ENCODE measurements at places on chromosomes 1 and 21. TPM values are rescaled to one million over a fixed set of nuclear protein-coding genes. Genes with fewer than 3 reads are reported as not detected.

The DPT gene
- total RNA-seq, result not detected

GRCh38 chr1:180530501-180530900, 28.1 kb upstream of the ACBD6 start:
- H3K27ac ChIP-seq, result no peak overlapping the region
- no peaks in the 10 kb centered on the region for H3K27me3 ChIP-seq
- no peak overlapping the region for H3K4me3 ChIP-seq

The THEM5 gene
- total RNA-seq, result not detected

DNA sequence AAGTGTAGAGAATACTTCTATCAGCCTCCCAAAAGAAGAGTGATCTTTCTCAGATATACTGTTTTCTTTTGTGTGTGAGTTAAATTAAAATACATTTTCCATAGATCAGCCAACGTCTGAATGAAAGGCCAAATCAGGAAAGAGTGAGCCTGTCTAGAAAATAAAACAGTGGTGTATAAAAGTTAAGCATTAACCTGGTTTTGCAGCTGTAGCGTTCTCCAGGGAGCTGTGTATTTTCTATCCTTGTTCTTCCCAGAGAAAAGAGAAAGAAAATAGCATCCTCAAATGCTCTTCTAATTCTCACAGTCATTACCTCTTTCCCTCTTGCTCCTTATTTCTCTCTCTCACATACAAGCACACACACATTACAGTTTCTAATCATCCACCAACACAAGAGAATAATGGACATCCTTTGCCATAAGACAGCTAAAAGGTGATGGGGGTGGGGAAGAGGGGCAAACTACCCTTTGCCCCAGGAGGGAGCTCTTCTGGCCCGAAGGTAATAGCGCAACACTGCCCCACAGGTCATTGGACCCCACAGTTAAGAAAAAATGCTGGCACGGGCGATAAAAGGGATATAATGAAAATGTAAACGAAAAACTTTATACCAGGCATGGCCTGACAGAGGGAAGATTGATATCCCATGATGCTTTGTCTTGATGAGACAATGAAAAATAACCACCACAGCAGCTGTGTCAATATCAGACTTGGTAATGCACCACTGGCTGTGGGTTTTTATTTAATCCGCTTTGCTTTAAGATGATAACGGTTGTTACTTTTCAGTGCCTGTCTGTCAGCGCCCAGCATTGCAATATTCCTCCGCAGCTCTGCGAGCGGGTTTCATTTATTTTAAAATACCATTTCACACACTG, 150.3 kb downstream of the NUF2 start:
- H3K4me1 ChIP-seq, result no peaks in the 10 kb centered on the region
- H3K27me3 ChIP-seq, result no peaks in the 10 kb centered on the region
- H3K4me3 ChIP-seq, result no peak overlapping the region
- H3K36me3 ChIP-seq, result no peaks in the 10 kb centered on the region
- no peak overlapping the region for H3K27ac ChIP-seq

The SPRR1B gene
- 0.66 TPM for total RNA-seq

The GPR37L1 gene
- total RNA-seq, result 0.10 TPM

DNA sequence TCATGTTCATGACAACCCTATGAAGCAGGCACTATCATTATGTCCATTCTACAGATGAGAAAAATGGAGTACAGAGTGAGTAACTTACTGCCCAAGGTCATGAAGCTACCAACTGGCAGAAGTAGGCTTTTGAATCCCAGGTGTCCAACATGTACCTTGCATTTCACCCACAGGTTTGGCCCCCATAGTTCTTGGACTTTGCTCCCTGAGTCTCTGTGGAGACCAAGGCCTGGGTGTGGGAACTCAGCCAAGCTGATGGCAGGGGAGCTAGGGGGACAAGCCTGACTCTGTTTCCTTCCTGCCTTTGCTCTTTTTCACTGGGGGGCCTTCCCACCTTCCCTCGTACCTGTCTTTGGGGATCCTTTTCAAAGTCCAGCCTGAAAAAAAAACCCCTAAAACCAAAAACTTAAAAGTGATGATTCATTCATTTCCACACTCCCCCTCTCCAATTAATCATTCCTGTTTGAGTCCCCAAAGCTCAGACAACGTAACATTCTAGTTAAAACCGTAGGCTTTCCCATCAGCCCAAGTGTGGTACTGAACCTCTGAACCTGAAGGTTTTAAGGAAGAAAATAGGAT, 8.5 kb upstream of the TTC22 start:
- no peaks in the 10 kb centered on the region for H3K27me3 ChIP-seq
- no peak for DNase-seq
- H3K4me3 ChIP-seq, result no peak overlapping the region
- H3K36me3 ChIP-seq, result no peaks in the 10 kb centered on the region

GRCh38 chr1:175498002-175498401, 245.4 kb downstream of the TNR start:
- H3K4me3 ChIP-seq, result no peak overlapping the region
- no peaks in the 10 kb centered on the region for H3K36me3 ChIP-seq
- peaks cover 72% of the 10 kb centered on the region for H3K27me3 ChIP-seq
- DNase-seq, result no peak
- no peak overlapping the region for H3K27ac ChIP-seq

GRCh38 chr1:209884665-209885117, 53.3 kb upstream of the SYT14 start:
- H3K4me1 ChIP-seq, result peaks cover 16% of the 10 kb centered on the region
- no peak overlapping the region for H3K4me3 ChIP-seq
- no peak overlapping the region for H3K27ac ChIP-seq

DNA sequence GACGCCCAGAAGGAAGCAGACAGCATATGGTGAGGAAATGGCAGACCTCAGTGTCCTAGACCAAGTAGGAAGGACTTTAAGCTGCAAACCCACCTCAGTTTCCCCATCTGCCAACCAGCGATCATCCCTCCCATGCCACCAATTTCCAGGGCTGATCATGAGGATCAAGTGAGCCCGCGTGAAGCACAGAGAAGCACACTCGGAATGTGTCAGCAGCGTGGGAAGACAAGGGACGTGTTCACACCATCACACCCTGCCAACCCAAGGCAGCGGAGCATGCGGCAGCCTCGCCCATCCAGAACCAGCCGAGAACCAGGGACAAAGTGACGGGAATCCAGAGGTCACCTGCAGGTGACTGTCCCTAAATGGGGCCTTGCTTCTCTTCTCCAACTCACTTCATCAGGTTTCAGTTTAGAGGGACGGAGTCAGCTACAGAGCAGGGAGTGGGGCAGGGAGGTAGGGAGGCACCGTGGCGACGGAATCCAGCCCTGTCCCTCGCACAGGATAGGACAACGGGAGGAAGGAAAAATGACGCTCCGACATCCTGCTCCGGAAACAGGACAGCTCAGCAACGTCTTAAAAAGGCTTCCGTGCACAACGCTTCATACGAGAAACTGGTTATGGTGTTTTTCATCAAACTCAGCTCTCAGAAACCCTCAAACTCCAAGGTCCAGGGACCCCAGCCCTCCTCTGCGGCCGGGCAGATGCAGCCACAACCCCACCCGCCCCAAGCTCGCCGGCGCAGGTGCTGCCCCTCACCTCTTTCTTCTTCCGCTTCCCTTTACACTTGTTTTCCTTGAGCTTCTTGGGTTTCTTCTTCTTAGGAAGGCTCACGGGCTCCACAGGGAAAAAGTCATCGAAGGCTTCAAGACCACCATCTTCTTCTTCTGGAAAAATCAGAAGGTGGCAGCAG, 12.5 kb downstream of the CHD5 start:
- no peaks in the 10 kb centered on the region for H3K27me3 ChIP-seq
- no peak for DNase-seq

- peak within 1 kb of the TSS; percentile 67 for H3K4me3 ChIP-seq
- H3K27ac ChIP-seq, result peak within 1 kb of the TSS; percentile 41
- peaks cover 14% of the 10 kb centered on the region for H3K4me1 ChIP-seq
- H3K27me3 ChIP-seq, result no peaks in the 10 kb centered on the region
- no peaks in the 10 kb centered on the region for H3K36me3 ChIP-seq
Observed at GRCh38 chr1:156295391-156295947, at the start of gene GLMP. TSS of gene GLMP (minus strand) at chr1:156295679. CDS start at chr1:156295645, 34 bp downstream.

The PTGFR gene
- not detected for total RNA-seq

DNA sequence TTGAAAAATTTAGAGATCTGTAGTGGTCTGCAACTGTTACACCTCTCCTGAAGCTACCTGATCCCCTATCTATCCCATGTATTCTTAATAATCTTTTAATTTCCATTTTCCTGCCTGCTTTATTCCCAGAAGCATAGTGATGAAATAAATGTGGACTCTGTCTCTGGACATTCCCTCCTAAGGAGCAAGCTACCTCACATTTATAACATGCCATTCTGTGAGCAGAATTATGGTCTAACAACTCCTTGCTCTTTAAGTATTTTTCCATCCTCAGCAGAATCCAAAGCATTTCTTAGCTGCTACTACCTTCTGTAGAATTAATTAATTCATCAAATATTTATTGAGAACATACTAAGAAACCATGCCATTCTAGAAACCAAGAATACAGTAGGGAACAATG, 15.1 kb downstream of the CRP start:
- no peaks in the 10 kb centered on the region for H3K4me1 ChIP-seq
- DNase-seq, result no peak
- H3K27me3 ChIP-seq, result peaks cover 17% of the 10 kb centered on the region
- no peak overlapping the region for H3K27ac ChIP-seq

GRCh38 chr1:62706985-62707743, 19.0 kb upstream of the DOCK7 start:
- no peak overlapping the region for H3K27ac ChIP-seq
- H3K36me3 ChIP-seq, result no peaks in the 10 kb centered on the region
- no peak overlapping the region for H3K4me3 ChIP-seq
- no peaks in the 10 kb centered on the region for H3K27me3 ChIP-seq
- DNase-seq, result no peak

DNA sequence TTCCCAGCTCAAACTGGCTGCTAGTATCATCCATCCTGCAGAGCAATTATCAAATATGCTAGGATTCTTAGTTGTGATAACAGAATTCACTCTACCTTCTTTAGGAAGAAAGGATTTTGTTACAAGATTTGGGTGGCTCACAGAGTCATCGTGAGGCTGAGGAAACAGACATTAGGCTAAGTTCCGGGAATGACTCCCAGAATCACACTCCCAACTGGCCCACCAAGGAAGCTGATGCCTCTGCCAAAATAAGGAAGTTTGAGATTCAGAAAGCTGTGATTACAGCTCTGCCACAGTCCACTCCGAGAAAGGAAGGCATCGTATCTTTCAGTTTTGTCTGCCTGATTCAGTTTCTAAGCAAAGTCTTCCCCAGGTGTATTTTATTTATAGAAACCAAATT, 50.6 kb upstream of the LYPLAL1 start:
- H3K36me3 ChIP-seq, result no peaks in the 10 kb centered on the region
- no peaks in the 10 kb centered on the region for H3K27me3 ChIP-seq
- no peak overlapping the region for H3K27ac ChIP-seq
- no peak overlapping the region for H3K4me3 ChIP-seq
- no peaks in the 10 kb centered on the region for H3K4me1 ChIP-seq

- no peak overlapping the region for H3K27ac ChIP-seq
- H3K27me3 ChIP-seq, result no peaks in the 10 kb centered on the region
- DNase-seq, result no peak
- no peaks in the 10 kb centered on the region for H3K36me3 ChIP-seq
- peaks cover 20% of the 10 kb centered on the region for H3K4me1 ChIP-seq
- H3K4me3 ChIP-seq, result no peak overlapping the region
Observed at GRCh38 chr1:12441414-12442105, 176.4 kb downstream of the DHRS3 start.

- H3K4me3 ChIP-seq, result no peak overlapping the region
- no peaks in the 10 kb centered on the region for H3K36me3 ChIP-seq
- H3K27me3 ChIP-seq, result no peaks in the 10 kb centered on the region
- H3K27ac ChIP-seq, result no peak overlapping the region
- DNase-seq, result no peak
- no peaks in the 10 kb centered on the region for H3K4me1 ChIP-seq
Observed at GRCh38 chr1:87812871-87813577, 484.3 kb downstream of the LMO4 start.

DNA sequence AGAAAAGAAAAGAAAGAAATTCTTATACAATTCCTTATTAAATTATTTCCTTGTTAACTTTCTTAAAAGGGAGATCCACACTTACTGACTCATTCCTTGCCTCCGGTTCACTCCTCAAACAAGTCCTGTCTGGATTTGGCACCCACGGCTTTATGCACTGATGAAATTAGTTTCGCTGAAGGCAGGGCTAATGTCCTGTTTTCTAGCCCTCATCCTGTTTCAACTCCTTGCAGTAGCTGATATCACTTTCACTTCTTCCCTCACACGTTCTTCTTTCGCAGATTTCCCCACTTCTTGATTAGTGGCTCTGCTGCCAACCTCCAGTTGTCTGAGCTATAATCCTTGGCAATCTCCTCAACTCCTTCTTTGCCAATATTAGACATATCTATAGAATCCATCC, 215.2 kb downstream of the URB2 start:
- no peak overlapping the region for H3K4me3 ChIP-seq
- no peaks in the 10 kb centered on the region for H3K36me3 ChIP-seq
- H3K4me1 ChIP-seq, result peaks cover 7% of the 10 kb centered on the region
- no peak overlapping the region for H3K27ac ChIP-seq
- no peak for DNase-seq

The XKR8 gene
- total RNA-seq, result 11.0 TPM

The GSTM5 gene
- total RNA-seq, result not detected

GRCh38 chr1:177800400-177801088, 169.3 kb downstream of the SEC16B start:
- H3K27me3 ChIP-seq, result peaks cover 19% of the 10 kb centered on the region
- no peak for DNase-seq
- no peak overlapping the region for H3K4me3 ChIP-seq
- no peaks in the 10 kb centered on the region for H3K36me3 ChIP-seq
- H3K4me1 ChIP-seq, result no peaks in the 10 kb centered on the region

DNA sequence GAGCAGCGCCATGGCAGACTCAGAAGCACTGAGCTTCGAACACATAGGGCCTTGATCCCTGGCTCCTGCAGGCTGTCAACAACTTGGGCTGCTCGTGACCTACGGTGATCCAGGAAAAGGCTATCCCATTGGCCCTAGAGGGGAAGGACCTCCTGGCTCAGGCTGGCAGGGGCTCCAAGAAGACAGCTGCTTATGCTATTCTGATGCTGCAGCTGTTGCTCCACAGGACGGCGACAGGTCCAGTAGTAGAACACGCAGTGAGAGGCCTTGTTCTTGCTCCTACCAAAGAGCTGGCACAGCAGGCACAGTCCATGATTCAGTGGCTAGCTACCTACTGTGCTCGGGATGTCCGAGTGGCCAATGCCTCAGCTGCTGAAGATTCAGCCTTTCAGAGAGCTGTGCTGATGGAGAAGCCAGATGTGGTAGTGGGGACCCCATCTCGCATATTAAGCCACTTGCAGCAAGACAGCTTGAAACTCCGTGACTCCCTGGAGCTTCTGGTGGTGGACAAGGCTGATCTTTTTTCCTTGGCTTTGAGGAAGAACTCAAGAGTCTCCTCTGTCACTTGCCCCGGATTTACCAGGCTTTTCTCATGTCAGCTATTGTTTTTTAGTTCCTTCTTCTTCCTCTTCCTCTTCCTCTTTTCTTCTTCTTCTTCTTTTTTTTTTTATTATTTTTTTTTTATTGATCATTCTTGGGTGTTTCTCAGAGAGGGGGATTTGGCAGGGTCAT, 18.9 kb downstream of the ITLN2 start:
- H3K36me3 ChIP-seq, result no peaks in the 10 kb centered on the region
- no peaks in the 10 kb centered on the region for H3K27me3 ChIP-seq
- no peak overlapping the region for H3K27ac ChIP-seq
- no peaks in the 10 kb centered on the region for H3K4me1 ChIP-seq
- DNase-seq, result no peak

GRCh38 chr1:75630004-75630594, 19.2 kb upstream of the SLC44A5 start:
- H3K27ac ChIP-seq, result no peak overlapping the region
- no peak for DNase-seq
- no peaks in the 10 kb centered on the region for H3K4me1 ChIP-seq
- no peaks in the 10 kb centered on the region for H3K36me3 ChIP-seq
- no peak overlapping the region for H3K4me3 ChIP-seq
- H3K27me3 ChIP-seq, result no peaks in the 10 kb centered on the region

The PAPPA2 gene
- total RNA-seq, result not detected

The CFHR2 gene
- total RNA-seq, result not detected

The MROH9 gene
- total RNA-seq, result not detected

The OR2L3 gene
- not detected for total RNA-seq

The OR2T3 gene
- not detected for total RNA-seq

The DNALI1 gene
- 0.64 TPM for total RNA-seq

The LCE2A gene
- not detected for total RNA-seq
